ENCODE measurements at places on chromosomes 1 and 21.
A peak's percentile ranks its signal among the peaks of the same experiment; 100 is the strongest.

- no peak for DNase-seq
Measured at GRCh38 chr1:71276466-71276865, 195.6 kb upstream of the ZRANB2 start.

GRCh38 chr1:91308544-91308943 lies 96.1 kb downstream of the HFM1 start:
- no peak for DNase-seq

DNA sequence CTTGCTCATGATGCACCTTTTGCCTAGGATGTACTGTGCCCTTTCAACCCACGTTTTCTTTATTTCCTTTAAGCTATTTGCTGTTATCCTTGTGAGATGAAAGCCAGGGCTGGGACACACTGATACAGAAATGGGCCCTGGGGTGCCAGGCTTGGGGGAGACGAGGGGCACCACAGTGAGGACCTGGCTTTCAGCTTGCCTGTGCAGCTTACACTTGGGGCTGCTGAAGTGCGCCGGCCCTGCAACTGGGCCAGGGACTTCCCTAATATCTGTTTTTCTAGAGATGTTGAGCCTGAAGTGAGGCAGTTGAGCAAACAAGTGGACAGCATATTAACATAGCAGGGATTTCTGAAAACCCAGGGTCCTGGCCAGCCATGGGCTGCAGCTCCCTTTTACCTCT lies 42.5 kb upstream of the SLC19A1 start:
- DNase-seq: no peak

DNA sequence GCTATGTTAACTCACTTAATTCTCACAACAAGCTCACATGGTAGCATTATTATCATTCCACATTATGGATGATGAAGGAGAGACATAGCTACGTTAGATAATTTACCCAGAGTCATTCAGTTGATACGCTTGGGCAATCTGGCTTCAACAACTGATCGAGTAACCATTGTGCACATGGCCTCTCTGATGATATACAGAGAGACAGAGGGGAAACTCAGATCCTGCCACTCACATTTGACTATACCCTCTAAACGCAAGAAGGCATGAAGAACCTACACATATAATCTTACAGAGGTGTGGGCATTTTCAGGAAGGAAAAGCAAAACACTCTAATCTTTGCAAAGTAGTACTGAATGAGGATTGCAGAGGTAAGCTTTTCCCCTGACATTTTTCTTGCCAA lies 360.1 kb downstream of the BARHL2 start:
- DNase-seq: no peak

- no peak for DNase-seq
Measured at GRCh38 chr1:3351449-3352298, 102.8 kb upstream of the ARHGEF16 start.

DNA sequence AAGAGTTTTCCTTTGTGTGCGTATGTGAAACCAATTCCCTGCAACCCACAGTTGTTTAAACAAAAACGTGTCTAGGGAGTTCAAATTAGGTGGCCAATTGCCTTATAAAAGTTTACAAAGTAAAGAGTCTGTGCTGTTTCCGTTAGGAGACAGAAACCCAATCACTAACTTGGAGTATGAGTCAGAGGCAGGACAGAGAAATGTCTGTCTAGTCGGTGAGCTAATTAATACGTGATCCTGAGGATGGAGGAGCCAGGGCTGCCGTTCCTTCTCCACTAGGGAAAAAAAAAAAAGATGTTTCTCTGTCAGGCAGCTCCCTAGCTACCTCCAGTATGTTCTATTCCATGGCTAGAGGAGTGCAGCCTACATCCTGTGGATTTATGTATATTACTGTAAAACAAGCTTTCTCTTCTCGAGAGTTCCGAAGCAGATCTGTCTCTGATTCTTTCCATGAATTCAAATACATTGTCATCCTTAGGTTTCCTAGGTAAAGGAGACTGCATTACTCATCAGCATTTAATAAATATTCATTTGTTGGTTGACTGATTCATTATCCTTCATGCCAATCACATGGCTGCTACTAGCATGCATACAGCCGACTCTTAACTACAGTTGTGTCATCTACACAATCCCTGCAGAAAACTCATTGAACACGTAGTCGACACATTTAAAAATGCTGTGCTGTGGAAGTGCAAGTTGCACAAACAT lies 430.6 kb downstream of the KIF26B start:
- DNase-seq: no peak

DNA sequence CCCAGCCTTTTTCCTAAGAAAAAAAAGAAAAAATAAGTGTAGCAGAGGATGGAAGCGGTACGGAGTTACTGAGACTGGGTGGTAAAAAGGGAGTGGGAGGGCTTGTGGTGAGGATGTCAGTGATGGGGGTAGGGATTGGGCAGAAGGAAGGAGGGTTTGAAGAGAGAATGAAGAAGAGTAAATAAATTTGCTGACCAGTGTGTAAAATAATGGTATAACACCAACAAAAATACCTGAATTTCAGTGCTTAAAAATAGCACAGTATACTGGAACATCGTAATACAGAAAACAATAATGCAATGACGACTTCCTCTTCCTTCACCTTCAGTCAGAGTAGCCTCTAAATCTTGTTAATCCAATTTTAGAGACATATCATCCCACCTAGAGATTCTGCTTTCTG lies 18.8 kb upstream of the SYPL2 start:
- DNase-seq: no peak

GRCh38 chr21:42878678-42878992 lies 704 bp downstream of the WDR4 start:
- no peak for DNase-seq

- no peak for DNase-seq
Measured at GRCh38 chr1:25117233-25117823, 115.0 kb downstream of the SYF2 start.

- no peak for DNase-seq
Measured at GRCh38 chr1:1451696-1452364, 2.3 kb downstream of the ATAD3C start.

DNA sequence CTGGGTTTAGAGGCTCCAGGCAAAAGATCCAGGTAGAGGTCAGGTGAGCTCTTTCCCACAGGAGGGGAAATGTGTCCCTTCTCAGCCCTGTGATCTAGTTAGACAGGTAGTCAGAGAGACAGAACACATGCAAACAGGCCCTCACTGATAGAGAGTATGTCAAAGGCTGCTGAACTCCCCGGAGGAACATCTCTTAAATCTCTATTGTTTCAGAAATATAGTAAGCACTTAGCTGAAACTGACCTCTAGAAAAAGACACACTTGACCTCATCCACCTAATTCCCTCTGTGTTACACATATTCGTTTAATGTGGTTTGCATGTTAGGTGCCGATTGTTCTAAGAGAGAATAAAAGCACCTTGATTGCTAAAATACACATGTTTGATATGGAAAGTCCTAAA lies 23.3 kb downstream of the SUSD4 start:
- DNase-seq: no peak

- no peak for DNase-seq
Measured at GRCh38 chr1:223271085-223271781, 92.7 kb downstream of the SUSD4 start.

- no peak for DNase-seq
Measured at GRCh38 chr1:168266644-168267186, 14.0 kb upstream of the TBX19 start.

DNA sequence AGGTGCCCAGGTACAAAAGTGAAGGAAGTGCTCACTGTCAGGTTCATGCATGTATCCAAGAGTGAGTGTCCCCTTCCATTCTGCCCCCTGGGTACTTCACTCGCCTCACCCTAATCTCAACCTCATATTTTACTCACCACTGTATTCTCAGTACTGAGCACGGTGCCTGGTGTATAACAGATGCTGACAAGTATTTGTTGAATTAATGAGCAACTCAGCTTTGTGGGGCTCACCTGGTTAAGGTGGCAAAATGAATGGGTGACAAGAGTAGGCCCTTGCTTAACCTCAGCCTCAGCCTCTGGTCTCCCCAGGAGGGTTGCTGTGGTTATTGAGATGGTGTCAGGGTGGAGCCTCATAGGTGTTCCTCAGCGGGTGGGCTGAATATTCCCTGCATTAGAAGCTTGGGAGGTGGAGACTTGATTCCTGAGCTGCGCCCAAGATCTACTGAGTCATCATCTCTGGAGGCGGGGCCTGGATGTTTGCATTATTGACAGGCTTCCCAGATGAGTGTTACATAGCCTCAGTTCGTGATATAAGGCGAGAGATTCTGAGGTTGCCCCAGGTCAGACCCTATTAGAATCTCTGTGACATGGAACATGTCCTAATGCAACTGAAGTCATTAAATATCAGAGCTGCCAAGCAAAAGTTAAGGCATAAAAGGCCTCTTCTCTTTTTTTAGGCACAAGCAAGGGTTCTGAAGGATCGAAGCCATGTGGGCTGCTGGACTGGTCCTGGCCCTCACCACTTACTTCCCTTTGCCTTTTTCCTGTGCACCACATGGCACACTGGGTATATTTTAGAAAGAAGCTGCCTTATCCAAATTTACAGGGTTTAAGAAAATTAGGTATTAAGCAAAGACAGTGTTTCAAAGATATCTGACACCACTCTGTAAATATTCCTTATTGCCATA lies 39.2 kb downstream of the SYT6 start:
- no peak for DNase-seq

GRCh38 chr1:61797045-61797755 lies 54.9 kb downstream of the PATJ start:
- DNase-seq: no peak

DNA sequence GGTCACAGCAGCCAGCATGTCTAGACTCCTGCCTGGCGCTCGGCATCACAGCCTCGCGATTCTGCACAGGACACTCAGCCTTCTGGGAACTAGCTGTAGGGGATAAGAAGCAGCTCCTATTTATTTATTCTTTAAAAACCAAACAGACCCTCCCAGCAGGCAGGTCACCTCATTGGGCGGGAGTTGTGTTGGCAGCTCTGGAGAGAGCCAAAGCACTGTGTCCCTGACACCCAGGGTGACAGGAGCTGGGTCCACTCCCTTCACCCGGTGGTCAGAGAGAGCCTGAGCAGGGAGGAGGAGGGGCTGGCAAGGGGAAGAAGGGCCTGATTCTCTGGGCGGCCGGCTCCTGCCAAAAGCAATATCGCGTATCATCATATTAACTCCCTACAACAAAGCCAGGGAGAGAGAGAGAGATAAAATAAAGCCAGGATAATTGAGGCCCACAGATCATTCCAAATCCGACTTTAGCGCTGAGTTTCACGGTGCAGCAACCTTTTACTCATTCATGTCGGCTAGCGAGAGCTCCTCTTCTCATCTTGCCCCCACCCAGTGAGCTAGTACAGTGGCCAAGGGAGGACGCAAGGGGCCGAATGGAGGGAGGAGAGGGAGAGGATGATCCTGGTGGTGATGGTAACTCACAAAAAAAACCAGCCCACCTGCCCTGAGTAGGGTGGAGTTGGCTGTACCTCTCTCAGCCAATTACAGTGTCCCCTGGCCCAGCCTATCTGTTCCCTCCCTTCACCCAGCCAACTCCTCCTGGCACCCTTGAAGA lies 79.8 kb upstream of the IFFO2 start:
- no peak for DNase-seq

- DNase-seq: no peak
Measured at GRCh38 chr1:6200188-6200809, 904 bp upstream of the RPL22 start.

DNA sequence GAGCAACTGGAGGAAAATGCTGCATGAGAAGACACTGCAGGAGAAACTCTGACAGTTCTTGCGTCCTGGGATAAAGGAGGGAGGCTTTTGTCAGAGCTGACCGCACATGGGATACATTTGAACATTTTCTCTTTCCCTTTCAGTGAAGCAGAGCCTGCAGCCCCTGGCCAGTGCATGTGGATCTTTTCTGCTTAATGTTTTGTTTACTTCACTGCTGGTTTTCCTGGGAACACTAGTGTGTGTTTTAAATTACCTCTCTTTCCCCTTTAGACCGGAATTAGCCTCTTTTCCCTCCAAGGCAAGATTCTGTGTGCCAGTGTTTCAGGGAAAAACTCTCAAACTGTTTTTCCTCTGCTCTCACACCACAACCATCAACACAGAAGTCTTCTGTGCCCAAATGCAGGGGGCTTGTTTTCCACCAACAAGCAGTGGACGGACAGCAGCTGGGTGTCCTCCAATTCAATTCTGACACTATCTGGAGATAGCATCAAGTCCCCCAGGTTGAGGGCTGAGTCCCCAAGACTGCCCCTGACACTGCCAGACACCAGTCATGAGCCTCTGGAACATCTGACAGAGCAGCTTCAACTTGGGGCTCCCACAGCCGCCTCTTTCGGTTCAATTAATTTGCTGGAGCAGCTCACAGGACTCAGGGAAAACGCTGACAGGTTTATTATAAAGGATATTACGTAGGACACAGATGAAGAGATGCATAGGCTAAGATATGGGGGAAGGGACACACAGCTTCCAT lies 136.2 kb downstream of the RHOU start:
- DNase-seq: no peak

- peak; percentile 98 for DNase-seq
Measured at GRCh38 chr1:234743791-234744611, 134.0 kb upstream of the IRF2BP2 start.

GRCh38 chr1:228158151-228159007 lies 7.2 kb upstream of the IBA57 start:
- no peak for DNase-seq

GRCh38 chr1:11174261-11174942 lies 14.8 kb upstream of the ANGPTL7 start:
- no peak for DNase-seq

GRCh38 chr1:64129701-64130100 lies 73.7 kb upstream of the UBE2U start:
- no peak for DNase-seq

DNA sequence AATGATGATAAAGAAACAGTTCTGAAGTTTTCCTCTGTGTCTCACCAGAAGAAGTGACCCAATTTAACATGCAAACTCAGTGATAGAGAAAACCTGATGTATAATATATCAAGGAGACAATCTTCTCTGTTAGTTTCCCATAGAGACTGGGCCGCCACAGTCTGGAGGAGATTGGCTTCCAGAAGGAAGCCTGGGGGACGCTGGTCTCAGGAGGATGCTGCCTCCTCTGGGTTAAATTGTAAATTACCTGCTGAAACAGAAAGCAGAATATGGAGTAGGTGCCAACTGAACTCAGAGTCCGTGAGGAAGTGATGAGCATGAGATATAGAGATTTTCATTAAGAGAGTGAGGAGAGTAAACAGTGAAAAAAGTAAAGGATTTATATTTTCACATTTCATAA lies 15.8 kb downstream of the OR14I1 start:
- DNase-seq: no peak
